ENCODE measurements at places on chromosomes 3 and 15.

- no peak for DNase-seq
These were observed 34.6 kb downstream of the BTD start for GRCh38 chr3:15636028-15636709.

- no peak for DNase-seq
These were observed 24.2 kb upstream of the CD96 start for GRCh38 chr3:111517801-111518200.

DNA sequence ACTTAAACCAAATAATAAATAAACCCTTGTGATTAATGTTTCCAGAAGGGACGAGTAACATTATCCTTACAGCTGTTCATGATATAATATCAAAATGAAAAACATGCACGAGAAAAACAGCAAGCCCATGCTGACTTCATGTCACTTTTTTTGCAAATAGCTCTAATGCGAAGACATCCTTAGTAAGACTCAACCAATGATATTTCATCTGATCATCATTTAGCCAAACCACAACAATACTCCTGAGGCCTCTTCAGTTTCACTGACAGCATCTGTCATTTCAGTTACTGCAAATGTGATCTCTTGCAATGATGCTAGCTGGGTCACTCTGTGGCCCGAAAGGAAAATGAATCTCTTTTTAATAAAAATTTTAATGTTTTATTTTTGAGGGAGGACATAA lies 74.0 kb downstream of the POLR2M start:
- DNase-seq, result no peak

- no peak for DNase-seq
These were observed 11.2 kb downstream of the MYD88 start for GRCh38 chr3:38149708-38150107.

GRCh38 chr3:11522398-11522715 lies 121.4 kb downstream of the VGLL4 start:
- DNase-seq, result no peak

- DNase-seq, result no peak
These were observed 28.6 kb downstream of the CGGBP1 start for GRCh38 chr3:88030210-88030609.

- DNase-seq, result no peak
These were observed 247.4 kb downstream of the WDR72 start for GRCh38 chr15:53512029-53512428.

DNA sequence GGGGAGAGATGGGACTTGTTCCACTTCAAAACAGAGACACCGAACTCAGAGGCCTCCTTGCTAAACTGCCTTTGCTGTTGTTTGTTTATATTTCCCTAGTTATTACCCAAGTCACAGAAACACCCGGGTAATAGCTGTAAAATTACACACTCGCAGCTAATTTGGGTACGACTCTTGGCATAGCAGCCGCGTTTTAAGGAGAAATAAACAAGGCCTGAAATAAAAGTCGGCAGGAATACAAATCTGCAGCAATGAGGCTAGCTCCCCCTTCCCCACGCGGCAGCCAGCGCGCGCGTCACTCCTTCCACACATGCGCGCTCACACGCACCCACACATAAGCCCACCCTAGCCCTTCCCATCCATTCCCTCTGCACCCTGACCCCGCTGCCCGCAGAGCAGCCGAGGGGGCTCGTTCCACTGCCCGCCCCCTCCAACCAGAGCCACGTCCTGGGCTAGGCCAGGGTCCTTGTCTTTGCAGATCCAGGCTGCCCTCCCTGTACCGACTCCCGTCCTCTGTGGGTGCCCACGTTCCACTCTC lies 67.3 kb downstream of the LINGO1 start:
- no peak for DNase-seq

DNA sequence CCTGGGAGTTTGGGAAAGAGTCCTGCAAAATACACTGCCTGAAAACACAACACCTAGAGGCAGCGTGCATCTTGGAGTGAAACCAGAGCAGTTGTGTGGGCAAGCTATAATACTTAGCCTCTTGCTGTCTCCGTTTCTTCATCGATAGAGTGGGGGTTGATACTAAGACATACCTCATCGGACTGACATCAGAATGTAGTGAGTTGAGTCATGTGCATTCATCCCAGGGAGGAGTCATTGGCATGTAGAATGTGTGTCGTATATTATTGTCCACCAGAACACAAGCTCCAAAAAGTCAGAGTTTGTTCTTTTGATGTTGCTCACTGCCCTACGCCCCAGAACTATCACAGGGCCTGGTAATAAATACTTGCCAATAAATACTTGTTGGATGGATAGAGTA lies 4.3 kb downstream of the SNTN start:
- DNase-seq, result no peak

- no peak for DNase-seq
These were observed 9.5 kb downstream of the SOX2 start for GRCh38 chr3:181721046-181721875.

GRCh38 chr3:169857811-169858210 lies 11.9 kb downstream of the LRRC31 start:
- no peak for DNase-seq

- DNase-seq, result peak; percentile 13
These were observed 16.6 kb downstream of the ABTB1 start for GRCh38 chr3:127689266-127689860.

DNA sequence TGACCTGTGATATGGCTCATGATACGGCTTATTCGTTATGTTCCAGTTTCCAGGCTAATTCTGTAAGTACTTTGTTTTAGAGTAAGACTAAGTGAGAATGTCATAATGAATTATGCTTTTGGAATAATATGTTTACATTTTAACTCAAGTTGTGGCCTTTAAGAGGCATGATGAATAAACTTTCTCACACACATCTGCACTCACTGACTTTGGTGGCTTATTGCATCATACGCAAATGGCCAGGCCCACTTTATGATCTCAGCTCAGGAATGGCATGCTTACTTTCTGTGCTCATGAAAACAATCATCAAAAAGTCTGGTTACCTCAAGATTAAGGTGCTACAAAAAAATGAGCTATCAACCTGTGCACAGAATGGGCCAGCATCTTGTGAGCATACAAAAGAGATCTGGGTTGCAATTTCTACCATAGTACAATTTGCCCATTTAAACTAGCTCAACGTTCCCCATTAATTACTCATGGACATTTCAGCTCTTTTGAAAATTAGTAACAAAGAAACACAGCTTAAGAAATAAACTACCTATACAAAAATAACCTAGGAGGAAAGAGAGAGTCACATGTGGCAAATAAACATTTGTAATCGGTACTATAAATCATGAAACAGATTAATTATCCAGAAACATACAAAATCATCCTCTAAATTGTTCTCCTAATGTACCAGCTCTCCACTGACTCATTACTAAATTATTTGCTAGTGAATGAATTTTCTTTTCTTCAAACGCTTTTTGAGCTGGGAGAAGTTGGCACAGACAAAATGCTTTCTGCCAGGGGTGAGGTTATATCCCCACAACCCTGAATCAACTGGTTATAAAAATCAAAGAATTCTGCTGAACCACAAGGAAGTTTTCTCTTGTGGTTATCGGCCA lies 439.0 kb upstream of the ADAMTS9 start:
- DNase-seq, result no peak

- DNase-seq, result peak; percentile 51
These were observed 8.6 kb upstream of the NR2F2 start for GRCh38 chr15:96321639-96322535.

DNA sequence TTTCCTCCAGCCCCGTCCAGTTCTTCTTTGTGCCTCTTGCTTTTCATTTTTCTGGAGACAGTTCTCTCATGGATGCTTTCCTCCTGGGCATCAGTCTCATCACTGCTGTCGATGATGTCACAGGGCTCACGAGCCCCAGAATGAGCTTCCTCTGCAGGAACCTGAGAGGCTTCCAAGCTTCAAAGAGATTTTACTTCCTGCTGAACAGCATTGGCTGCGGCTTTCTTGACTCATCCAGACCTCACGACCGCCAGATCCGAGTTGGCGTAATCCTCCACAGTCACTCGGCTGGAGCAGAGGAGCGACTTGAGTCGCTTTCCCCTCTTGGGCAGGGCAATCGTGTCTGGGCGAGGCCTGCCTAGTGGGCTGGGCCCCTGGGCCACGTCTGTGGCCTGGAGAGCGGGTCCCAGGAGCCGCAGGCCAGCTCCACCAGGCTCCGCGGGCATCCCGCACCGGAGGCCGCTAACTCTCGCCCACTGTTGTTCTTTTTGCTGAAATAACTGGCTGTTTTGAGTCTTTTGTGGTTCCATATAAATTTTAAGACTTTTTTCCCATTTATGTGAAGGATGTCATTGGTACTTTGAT lies 20.8 kb upstream of the FAN1 start:
- DNase-seq, result no peak

- DNase-seq, result no peak
These were observed 9.4 kb downstream of the TMEM41A start for GRCh38 chr3:185489462-185489861.

DNA sequence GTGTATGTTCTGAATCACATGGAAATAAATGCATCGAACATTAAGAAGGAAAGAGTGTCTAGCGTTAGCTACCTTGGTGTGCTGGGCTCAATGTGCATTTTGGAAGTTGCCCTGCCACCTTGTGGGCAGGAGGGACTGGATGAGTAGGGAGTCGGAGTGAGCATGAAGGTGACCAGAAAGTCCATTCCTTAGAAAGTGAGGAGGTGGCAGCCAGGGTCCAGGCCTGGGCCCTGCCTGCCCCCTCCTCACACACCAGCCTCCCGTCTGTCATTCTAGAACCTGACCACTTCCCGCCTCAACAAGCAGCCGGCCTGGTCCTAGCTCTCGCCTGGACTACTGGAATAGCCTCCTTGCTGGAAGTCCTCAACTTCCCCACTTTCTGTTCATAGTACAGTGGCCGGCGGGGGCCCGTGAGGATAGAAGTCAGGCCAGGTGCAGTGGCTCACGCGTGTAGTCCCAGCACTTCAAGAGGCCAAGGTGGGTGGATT lies 10.2 kb upstream of the GATA2 start:
- DNase-seq, result peak; percentile 13

DNA sequence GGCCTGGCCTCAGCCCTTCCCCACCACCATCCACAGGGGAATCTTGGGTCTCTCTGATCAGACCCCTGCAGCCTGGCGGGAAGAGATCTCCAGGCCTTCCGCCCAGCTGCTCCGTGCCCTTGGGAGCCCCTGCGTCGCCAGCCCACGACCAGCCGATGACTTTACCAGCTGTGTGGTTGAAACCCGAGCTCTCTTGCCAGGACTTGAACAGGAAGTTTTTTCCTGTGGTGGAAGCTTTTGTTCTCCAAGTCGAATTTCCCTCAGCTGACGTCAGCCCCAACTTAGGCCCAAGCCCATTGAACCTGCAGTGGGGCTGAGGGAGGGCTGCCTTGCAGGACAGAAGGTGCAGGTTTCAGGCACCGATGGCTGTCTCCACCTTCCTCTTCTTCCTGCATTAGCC lies 51.7 kb upstream of the SMAD3 start:
- no peak for DNase-seq

- DNase-seq, result no peak
These were observed 96.7 kb upstream of the KLHL25 start for GRCh38 chr15:85891470-85891869.

DNA sequence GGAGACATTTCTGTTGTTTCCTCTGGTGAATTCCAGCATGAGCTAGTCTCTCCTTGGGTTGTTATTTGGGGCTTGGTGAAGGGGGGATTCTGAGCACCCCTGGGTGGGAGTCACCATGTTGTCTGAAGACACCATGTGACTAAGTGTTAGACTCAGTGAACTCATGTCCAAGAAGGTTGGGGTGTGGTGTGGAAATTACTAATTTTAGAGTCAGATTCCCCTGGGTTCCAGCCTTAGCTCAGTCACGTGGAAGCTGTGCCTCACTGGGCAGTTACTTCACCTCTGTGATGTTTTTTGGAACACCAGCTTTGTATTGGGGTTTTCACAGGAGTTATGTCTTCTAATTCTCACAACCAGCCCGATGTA lies 171.5 kb downstream of the RPLP1 start:
- no peak for DNase-seq

DNA sequence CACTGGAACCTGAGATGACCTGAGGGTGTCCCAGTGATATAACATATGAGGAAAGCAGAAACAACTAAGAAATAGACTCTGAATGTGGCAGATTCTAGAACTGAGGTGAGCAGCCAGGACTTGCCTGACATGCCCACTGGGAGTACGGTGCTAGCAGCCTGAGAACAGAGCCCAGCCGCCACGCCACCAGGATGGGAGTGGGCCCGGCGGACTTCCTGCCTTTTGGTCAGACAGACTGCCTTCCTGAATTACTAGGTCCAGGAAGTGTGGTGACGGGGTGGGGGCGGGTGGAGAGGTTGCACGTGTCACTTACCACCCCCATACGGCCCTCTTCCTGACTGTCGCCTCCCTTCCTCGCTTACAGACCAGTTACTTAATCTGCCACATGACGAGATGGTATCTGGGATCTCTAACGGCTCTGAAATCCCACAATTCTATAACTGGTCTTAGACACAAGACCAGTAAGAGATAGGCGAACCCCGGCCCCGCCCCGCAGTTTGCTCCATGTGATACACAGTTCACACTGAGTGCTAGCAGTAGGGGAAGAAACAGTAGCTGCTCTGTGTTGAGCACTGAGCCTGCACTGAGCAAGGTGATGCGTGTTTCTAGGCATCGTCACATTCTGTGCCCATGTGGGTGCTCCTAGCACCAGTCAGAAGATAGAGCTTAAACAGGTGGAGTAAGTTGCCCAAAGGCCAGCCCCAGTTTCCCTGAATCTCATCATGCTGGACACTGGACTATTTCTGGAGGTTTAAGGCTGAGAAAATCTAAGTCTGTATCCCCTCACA lies 95.7 kb downstream of the CPN2 start:
- no peak for DNase-seq

DNA sequence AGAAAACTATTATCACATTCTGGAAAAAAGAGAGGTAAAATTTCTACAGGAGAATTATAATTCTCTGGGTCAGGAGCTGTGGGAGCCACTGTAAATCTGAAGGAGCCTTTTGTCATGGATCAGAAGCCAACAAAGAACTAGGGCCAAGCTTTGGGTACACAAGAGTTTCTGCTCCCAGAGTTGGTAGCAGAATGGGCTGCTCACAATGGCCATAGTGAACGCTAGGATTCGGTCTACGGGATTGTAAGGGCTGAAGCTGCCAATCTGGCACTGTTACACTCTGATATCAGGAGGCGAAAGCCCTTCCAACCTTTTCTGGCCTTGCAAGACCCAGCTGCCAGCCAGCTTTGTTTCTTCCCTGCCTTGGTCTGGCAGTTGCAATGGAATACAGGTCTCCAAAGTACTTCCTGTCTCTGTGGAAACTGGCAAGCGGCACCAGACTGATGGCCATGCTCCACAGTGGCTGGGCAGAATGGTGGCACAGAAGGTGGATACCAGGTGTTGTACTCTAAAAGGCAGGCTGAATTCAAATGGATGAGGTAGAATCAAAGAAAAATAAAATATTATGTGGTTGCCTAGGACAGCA lies 831.7 kb downstream of the CADM2 start:
- peak; percentile 17 for DNase-seq

GRCh38 chr3:124843506-124844177 lies 43.5 kb downstream of the ITGB5 start:
- DNase-seq, result no peak
